ENCODE measurements at places on chromosomes 16 and 17. TPM values are rescaled to one million over a fixed set of nuclear protein-coding genes. Genes with fewer than 3 reads are reported as not detected.

GRCh38 chr17:36107660-36108059, 4.0 kb downstream of the CCL4 start:
- no peak overlapping the region for H3K4me3 ChIP-seq
- H3K27me3 ChIP-seq, result peaks cover 11% of the 10 kb centered on the region
- no peak for DNase-seq
- H3K36me3 ChIP-seq, result peaks cover 2% of the 10 kb centered on the region
- H3K27ac ChIP-seq, result no peak overlapping the region

DNA sequence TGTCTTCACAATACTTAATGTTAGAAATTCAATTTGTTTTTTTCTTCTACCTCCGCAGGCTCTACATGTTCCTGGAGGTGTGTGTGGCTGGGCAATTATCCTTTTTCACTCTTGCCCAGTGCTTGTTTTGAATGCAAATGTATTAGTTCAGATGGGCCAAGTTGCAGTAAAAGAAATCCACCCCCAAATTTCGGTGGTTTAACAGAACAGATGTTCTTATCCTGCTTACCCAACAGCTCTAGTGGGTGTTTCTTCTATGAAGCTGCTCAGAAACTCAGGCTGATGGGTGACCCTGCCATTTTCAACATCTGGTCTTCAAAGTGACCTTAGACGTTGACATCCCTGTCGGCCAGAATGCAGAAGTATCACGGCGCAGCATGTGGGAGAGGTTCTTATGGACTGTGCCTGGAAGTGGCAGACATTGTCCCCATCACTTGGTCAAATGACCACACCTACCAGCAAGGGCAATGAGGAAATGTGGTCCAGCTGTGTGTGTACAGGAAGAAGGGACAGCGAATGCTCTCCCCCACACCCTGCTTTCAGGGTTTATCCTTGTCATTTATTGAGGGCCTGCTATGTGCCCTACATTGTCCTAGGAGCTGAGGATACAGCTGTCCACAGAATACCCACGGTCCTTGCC, 157.3 kb downstream of the CDH13 start:
- H3K4me3 ChIP-seq, result no peak overlapping the region
- DNase-seq, result no peak
- H3K36me3 ChIP-seq, result no peaks in the 10 kb centered on the region
- peaks cover 12% of the 10 kb centered on the region for H3K27me3 ChIP-seq
- H3K4me1 ChIP-seq, result peaks cover 9% of the 10 kb centered on the region

- peak overlapping the region; percentile 54 for H3K27ac ChIP-seq
- no peaks in the 10 kb centered on the region for H3K27me3 ChIP-seq
- DNase-seq, result peak; percentile 28
- peak overlapping the region; percentile 95 for H3K4me3 ChIP-seq
- H3K36me3 ChIP-seq, result peaks cover 16% of the 10 kb centered on the region
- H3K4me1 ChIP-seq, result peaks cover 51% of the 10 kb centered on the region
Observed at GRCh38 chr17:17044846-17045561, 2.7 kb downstream of the MPRIP start.

GRCh38 chr17:40551879-40552768, 13.1 kb downstream of the CCR7 start:
- H3K27ac ChIP-seq, result peak overlapping the region; percentile 93
- H3K36me3 ChIP-seq, result peaks cover 78% of the 10 kb centered on the region
- peaks cover 100% of the 10 kb centered on the region for H3K4me1 ChIP-seq
- no peaks in the 10 kb centered on the region for H3K27me3 ChIP-seq
- no peak overlapping the region for H3K4me3 ChIP-seq
- peak; percentile 24 for DNase-seq

- no peak for DNase-seq
- peaks cover 22% of the 10 kb centered on the region for H3K4me1 ChIP-seq
- no peaks in the 10 kb centered on the region for H3K36me3 ChIP-seq
Observed at GRCh38 chr17:73308017-73308823, 3.6 kb downstream of the CDC42EP4 start.

GRCh38 chr17:16938031-16938430, 33.9 kb downstream of the TNFRSF13B start:
- no peak for DNase-seq
- no peak overlapping the region for H3K4me3 ChIP-seq
- no peaks in the 10 kb centered on the region for H3K4me1 ChIP-seq
- H3K27ac ChIP-seq, result no peak overlapping the region

DNA sequence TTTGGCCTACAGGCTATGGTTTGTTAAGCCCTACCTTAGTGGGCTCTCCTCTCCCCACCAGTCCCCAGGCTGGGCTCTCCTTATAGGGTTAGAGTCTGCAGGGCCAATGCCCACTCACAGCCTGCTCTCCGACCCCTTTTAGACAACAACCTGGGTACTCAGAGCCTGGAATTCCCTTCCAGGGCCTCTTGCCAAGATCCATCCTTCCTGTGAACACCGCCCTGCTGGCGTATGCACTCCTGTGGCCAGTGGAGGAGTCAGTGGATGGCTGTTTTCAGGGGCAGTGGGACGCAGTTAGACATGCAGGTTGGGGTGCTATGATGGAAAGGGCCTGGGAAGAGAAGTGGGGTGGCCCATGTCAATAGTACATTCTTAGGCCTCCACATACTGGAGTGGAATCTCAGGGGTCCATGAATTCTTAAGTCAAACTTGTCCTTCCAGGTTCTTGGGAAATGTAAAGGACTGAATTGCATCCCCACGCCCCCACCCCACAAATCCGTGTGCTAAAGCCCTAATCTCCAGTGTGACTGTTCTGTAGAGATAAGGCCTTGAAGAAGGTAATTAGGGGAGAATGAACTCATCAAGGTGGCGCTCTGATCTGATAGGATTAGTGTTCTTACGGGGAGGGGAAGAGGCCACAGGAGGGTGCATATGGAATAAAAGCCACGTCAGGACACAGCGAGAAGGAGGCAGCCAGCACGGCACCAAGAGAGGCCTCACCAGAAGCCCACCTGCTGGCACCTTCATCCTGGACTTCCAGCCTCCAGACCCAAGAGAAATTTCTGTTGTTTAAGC, 81.6 kb upstream of the CACNG5 start:
- no peaks in the 10 kb centered on the region for H3K27me3 ChIP-seq
- H3K4me3 ChIP-seq, result no peak overlapping the region
- DNase-seq, result no peak
- H3K4me1 ChIP-seq, result no peaks in the 10 kb centered on the region
- peaks cover 36% of the 10 kb centered on the region for H3K36me3 ChIP-seq

DNA sequence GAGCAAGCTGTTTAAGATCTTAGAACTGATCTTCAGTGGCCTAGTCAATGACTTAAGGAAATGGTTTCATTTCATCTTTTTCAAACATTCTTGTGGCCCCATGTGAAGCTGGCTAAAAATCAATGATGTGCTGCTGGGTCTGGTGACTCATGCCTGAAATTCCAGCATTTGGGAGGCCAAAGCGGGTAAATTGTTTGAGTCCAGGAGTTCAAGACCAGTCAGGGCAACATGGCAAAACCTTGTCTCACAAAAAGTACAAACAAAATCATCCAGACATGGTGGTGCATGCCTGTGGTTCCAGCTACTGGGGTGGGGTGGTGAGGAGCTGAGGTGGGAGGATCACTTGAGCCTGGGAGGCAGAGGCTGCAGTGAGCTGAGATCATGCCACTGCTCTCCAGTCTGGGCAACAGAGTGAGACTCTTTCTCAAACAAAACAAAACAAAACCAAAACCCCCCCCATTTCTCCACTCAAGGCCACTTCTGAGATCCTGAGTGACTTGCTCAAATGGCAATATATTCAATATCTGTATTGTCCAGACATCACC, 17.4 kb upstream of the COL1A1 start:
- H3K4me3 ChIP-seq, result no peak overlapping the region
- peaks cover 22% of the 10 kb centered on the region for H3K4me1 ChIP-seq
- no peaks in the 10 kb centered on the region for H3K36me3 ChIP-seq

GRCh38 chr17:81557276-81558114, 5.3 kb upstream of the FAAP100 start:
- H3K4me3 ChIP-seq, result no peak overlapping the region
- H3K4me1 ChIP-seq, result peaks cover 15% of the 10 kb centered on the region
- H3K27me3 ChIP-seq, result no peaks in the 10 kb centered on the region
- peaks cover 34% of the 10 kb centered on the region for H3K36me3 ChIP-seq
- peak overlapping the region; percentile 1 for H3K27ac ChIP-seq

Gene CMTM1
- 15.0 TPM for total RNA-seq

Gene UBALD2
- total RNA-seq, result 318 TPM
